ENCODE measurements at places on chromosomes 4 and X.

- no peak for DNase-seq
Measured at GRCh38 chr4:101292214-101292613, 55.1 kb downstream of the PPP3CA start.

GRCh38 chrX:123013141-123013540, 170.9 kb upstream of the GRIA3 start:
- no peak for DNase-seq

GRCh38 chr4:54709400-54709799, 51.6 kb downstream of the KIT start:
- no peak for DNase-seq

- DNase-seq, result no peak
Measured at GRCh38 chr4:151260526-151260925, 16.4 kb upstream of the PRSS48 start.

- no peak for DNase-seq
Measured at GRCh38 chrX:40154250-40154852, 56.6 kb upstream of the BCOR start.

DNA sequence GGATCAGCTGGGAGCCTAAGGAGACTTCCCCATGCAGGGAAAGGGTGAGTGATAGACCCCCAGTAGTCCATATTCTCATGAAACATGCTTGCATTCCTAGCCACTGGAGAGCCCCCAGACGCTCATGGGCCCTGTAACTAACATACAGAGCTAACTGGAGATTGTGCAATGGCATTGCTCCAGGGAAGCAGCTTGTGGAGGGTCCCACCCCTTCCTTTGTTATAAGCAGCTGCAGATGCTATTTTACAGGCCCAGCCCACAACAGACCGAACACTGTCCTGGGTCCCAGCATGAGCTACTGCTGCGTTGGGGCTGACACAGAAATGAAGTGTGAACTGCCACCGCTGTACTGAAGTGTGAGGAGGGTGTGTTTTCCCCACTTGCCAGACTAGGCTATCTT, 1465.7 kb upstream of the DIAPH2 start:
- no peak for DNase-seq

GRCh38 chr4:11628093-11628725, 199.5 kb upstream of the HS3ST1 start:
- no peak for DNase-seq

DNA sequence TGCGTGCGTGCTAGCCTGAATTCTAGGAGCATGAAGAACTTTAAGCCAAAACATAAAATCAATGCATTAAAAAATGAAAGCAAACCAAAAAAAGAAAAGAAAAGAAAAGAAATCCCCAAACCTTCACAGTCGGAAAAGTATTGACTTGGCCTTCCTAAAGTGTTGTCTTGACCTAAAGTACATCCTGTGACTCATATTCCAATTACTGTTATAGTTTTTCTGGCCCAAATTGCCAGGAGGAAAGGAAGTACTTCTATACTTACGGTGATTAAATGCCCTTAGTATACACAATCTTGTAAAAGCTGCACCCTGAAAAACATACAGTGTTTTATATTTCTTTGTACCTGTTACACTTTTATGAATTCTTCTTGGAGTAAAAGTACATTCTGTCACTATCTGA, 512.8 kb downstream of the ANKRD50 start:
- no peak for DNase-seq

DNA sequence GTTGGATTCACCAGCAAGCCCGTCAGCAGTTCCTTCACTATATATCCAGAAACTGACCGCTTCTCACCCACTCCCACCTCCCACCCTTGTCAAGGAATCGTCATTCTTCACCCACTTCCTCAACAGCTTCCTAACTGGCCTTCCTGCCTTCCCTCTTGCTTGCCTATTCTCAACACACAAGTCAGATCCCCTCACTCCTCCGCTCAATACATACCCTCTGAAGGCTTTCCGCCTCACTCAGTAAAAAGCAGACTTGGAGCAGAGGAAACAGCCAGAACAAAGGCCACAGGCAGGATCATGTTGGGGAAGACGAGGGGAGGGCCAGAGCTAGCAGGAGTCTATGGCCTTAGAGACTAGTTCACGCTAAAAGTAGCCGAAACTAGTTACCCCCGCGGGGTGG, 23.7 kb downstream of the RWDD4 start:
- no peak for DNase-seq

GRCh38 chr4:2458546-2459491, 10.1 kb upstream of the RNF4 start:
- no peak for DNase-seq

DNA sequence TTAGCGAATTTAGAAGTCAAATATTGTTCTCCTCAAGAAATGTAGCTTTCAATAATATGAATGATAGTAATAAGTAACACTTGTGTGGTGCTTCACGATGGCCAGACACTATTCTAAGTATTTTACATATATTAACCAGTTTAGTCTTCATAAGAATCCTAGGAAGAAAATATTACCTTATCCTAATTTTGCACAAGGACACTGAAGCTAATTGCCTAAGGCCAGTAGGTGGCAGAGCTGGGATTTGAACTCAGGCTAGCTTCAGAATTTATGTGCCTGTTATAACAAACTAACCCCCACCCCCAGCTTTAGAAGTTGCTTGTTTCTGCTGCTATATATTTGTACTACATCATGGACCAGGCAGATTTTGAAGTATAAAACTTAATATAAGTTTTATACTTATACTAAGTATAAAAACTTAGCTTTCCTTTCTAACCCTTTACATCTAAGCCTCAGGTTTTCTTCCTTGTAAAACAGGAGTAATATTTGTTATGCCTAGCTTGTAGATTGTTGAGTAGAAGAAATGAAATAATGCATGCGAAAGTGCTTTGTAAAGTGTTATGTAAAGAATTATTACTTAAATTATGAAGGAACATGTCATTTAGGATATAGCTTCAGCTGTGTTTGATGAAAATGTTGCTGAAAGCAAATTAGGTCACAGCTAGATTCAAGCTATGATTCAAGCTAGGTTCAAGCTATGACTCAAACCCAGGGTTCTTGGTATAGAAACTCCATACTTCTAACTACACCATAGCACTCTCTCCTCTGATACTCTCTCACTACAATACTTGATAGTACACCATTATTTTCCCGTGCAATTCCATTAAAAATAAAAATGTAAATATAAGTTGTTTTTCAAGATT, 4.2 kb upstream of the CDS1 start:
- DNase-seq, result peak; percentile 25

GRCh38 chrX:104742355-104742754, 176.4 kb downstream of the IL1RAPL2 start:
- DNase-seq, result no peak

- peak; percentile 32 for DNase-seq
Measured at GRCh38 chr4:81030061-81030980, at the start of gene BMP3. BMP3 (plus strand) TSS chr4:81030708; CDS start chr4:81031285, 577 bp downstream.

GRCh38 chr4:105709081-105709450, 482 bp downstream of the GSTCD start:
- no peak for DNase-seq

DNA sequence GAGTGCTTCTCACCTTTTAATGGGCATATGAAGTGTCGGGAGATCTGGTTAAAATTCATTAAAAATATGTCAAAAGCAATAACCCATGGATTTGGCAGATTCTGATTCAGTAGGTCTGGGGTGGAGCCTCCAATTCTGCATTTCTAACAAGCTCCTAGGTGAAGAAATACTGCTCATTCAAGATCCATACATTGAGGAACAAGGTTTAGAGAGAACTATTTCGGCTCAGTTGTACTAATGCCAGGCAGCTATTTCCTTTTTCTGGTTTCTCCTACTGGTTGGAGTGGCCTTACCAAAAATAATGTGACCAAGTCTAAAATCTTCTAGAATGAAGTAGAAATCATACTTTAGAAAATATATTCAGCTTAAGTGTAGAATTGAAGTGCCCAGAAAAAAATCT, 117.5 kb downstream of the TSPAN7 start:
- no peak for DNase-seq

GRCh38 chr4:8818063-8818881, 53.4 kb downstream of the HMX1 start:
- no peak for DNase-seq

- peak; percentile 10 for DNase-seq
Measured at GRCh38 chrX:136608295-136608933, 39.5 kb upstream of the CD40LG start.

DNA sequence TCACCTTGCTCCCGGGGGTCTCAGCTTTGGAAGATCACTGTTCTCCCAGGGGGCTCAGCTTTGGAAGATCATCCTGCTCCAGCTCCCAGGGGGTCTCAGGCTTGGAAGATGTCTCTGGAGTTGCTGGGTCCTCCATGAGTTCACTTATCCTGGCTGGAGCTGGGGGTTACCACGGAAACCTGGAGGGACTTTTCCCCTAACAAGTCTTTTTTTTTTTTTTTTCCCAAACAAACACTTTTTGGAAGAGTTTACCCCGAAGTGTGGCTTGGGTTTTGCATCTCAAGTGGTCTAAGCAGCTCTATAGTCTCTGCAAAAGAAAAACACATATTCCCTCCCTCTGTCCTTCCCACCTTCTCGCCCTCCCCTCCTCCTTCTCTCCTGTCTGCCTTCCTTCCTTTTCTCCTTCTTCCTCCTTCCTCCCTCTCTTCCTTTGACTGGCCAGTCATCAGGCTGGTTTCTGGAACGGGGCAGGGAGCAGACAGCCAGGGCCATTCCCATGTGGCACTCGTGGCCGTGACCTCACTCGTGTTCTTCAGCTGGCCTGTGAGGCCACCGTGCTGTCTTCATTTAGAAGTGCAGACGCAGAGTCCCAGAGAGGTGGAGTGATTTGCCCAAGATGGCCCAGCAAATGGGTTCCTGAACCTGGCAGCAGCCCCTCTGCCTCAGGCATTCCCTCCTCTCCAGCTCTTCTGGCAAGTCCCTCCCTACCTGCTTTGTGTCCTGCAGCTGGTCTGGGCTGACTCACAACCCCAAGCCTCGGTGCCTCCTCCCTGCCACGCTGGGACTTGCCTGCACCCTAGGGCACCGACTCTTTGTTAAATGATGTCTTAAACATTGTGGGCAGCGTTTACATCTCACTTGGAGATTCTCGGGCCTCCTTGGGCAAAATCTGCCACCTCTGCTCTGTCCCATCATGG, 25.9 kb upstream of the HMX1 start:
- DNase-seq, result no peak

GRCh38 chrX:40434443-40434842, 146.3 kb upstream of the ATP6AP2 start:
- no peak for DNase-seq

- DNase-seq, result no peak
Measured at GRCh38 chr4:105272002-105272401, 125.3 kb downstream of the TET2 start.

DNA sequence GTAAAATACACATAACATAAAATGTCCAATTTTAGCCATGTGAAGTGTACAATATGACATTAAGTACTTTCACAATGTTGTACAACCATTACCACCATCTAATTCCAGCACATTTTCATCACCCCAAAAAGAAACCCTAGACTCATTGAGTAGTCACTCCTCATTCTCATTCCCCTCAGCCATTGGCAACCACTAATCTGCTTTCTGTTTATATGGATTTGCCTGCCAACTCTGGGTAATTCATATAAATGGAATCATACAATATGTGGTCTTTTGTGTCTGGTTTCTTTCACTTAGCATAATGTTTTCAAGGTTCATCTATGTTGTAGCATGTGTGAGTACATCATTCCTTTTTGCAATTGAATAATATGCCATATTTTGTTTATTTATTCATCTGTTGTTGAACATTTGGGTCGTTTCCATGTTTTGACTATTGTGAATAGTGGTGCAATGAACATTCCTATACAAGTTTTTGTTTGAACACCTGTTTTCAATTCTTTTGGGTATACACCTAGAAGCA, 43.0 kb downstream of the EIF2S3 start:
- DNase-seq, result no peak

DNA sequence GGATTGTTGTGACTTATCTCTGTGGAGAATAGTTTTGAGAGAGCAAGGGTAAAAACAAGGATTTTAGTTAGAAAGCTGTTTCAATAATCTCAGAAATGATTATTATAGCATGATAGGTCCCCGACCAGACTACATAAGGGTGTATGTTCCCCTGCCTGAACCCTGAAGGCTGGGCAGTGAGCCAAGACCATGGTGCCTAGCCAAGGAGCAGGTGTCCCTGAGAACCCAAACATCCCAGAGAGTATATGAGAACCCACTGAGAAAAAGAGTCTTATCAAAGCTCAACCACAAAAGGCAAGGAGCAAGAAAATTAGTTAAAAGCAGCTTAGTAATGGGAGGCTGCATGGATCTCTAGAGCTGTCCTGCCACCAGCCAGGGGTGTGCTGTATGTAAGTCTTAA, 94.9 kb upstream of the UNC5C start:
- DNase-seq, result no peak

DNA sequence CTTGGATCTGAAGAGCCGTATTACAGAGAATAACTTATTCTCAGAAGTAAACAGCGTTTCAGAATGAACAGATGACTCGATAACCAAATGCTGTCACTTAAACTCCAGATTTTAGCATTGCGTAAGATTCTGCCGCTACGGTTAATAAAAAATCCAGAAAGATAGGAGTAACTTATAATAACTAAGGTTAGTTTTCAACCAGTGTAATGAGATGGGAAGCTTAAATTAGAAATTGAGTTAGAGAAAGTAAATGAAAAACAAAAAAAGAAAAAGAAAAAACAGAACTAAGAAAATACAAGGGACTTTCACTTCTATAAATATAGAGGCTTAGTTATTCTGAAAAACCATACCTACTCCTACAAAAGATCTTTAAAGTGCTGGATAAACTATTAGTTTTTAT, 13.1 kb upstream of the PARM1 start:
- DNase-seq, result no peak

DNA sequence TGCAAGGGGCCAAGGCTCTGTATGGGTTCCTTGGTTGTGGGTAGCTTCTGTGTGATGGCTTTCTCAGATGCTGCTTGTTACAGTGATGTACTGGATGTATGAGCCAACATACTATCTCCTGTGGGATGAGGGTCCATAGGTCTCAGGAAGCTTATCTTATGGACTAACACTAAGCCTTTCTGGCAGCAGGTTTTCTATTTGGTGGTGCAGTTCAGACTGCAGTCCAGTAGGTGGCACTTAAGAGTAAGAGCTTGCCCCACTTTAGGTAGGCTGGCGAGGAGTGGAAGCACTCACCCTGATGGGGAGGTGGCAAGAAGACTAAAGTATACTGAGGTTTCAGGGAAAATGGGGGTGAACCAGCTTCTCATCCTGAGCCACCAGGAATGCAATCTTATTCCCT, 306.7 kb upstream of the MAOA start:
- DNase-seq, result peak; percentile 19

DNA sequence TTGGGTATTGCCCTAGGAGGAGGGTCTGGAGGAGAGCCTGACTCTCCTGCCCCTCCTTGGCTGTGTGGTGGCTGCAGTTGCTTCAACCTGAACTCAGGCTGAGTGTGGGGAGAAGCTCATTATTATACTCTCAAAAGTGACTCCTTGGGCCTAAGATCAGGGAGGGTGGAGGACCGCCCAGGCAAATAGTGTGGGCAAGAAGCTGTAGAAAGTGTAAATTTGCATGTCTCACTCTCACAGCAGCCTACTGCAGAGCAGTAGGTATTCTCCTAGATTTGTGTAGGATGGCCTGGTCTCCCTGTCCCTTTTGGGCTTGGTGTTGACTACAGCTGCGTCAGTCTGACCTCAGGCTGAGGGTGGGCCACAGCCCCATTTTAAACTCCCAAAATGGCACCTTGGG, 156.1 kb downstream of the ZNF330 start:
- no peak for DNase-seq
